CD4-positive, alpha-beta T cell treated with Interleukin-4 for 1 hour (primary cell): ENCODE measurements at places on chromosomes 2 and 18.

- no peak for DNase-seq
Observed at GRCh38 chr18:10401930-10402329, 52.5 kb upstream of the APCDD1 start.

- no peak for DNase-seq
Observed at GRCh38 chr2:219423652-219424377, 5.6 kb downstream of the DES start.

DNA sequence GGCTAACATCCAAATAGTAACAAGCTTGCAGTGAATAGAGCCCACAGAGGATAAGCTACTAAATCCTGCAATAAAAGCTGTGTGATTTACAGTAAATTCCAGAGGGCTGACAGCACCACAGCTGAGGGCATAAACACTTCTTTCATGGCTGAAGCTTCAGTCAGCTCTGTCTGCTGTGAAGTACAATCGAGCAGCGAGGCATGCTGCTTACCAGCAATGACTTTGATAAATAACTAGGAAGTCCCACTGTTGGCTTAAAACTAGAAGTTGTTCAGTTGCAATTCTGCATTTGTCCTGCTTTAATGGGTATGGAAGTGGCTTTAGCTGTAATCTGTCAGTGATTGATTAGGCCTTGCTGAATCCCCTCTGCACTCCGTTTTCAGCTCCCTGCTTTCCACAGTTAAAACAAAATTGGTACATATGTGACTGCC is 65.2 kb upstream of the FIGN start:
- no peak for DNase-seq

DNA sequence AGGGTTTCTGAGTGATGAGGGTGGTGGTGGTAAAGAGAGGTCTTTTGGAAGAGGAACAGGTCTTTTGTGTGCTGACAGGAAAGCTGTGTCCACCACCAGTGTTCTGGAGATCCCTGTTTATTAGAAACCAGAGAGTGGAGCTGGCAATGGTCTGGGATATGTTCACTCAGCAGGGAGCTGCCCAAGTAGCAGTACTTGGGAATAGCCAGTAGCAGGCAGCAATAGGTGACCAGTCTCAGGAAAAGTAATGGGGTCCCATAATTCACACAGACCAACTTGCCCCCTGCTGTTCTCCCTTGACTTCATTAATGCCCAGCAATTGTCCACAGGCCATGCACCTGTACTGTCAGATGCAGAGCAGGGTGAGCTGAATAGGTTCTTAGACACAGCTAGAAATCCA is 1.8 kb downstream of the TSPYL6 start:
- no peak for DNase-seq

DNA sequence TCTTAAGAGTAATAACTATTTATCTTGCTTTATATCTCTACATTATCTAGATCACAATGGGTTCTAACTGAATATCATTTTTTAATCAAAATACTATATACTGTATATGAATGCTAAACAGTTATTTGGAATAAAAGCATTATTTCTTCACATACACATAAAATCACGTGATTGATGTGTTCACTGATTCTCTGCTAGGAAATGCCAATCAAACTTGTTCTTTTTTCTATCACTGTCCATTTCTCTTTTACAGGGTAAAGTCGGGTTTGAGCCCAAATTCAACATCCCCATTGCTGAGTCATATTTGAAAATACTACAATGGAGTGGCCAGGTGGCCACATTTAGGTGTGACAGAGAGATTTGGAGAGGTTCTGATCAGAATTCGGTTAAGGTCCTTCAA is 1114.0 kb upstream of the PIK3C3 start:
- no peak for DNase-seq

GRCh38 chr2:160838691-160839090 is 321.5 kb upstream of the TANK start:
- no peak for DNase-seq

DNA sequence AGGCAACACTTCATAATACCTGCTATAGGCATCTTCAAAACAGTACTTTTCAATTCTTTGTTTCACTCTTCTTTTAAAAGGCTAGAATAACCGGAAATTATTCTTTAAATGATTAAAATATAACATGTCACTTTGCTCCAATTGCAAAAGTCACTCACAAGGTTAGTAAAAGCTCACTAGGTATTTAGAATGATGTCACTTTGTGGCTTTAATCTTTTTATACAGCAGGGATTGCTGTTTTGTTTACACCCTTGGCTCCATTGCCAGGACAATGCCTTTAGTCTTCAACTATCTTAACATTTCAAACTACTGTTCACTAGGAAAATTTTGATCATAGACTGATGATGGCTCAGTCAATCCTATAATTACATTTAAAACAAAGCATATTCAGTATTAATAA is 157.1 kb downstream of the BAZ2B start:
- no peak for DNase-seq

GRCh38 chr2:105634198-105634597 is 110.5 kb upstream of the NCK2 start:
- no peak for DNase-seq

DNA sequence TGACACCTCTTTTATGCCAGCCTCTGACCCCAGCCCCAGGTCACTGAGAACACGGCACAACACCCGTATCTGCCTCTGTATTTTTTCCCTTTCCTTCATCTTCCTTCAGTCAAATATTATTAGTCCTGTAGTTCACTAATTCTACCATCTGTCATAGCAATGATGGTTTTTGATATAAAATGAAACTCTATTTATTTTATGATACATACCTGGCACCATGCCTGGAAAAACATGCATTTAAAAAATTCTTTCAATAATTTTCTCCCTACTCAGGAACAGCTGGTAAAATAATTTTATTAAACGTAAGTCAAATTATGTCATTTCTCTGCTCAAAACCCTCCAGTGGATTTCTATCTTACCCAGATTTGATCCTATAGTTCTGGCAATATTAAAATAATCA is 224.7 kb downstream of the CDH7 start:
- DNase-seq = no peak

- no peak for DNase-seq
Observed at GRCh38 chr2:101806123-101806522, 108.6 kb downstream of the MAP4K4 start.

GRCh38 chr2:77108915-77109314 is 413.3 kb downstream of the LRRTM4 start:
- no peak for DNase-seq

GRCh38 chr2:231392431-231393148 is 2.9 kb upstream of the B3GNT7 start:
- no peak for DNase-seq

GRCh38 chr2:233565685-233566140 is 869 bp downstream of the USP40 start:
- peak; percentile 2 for DNase-seq

DNA sequence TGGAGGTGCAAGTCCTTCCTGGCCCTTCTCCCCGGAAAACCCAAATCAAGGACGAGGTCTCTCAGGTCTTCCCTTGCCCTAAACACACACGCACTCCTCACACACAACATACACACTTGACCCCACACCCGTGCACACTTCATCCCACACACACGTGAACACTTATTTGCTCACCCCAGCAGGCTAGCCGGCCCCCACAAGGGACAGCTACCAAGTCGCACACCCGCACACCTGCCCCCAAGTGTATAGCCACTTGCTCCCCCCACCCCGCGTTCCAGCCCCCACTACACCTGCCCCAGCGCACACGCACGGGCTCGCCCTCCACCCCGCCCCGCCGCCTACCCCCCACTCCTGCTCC is 359 bp downstream of the TGFBRAP1 start:
- no peak for DNase-seq

- DNase-seq = no peak
Observed at GRCh38 chr2:53452957-53453748, 314.5 kb upstream of the CHAC2 start.

DNA sequence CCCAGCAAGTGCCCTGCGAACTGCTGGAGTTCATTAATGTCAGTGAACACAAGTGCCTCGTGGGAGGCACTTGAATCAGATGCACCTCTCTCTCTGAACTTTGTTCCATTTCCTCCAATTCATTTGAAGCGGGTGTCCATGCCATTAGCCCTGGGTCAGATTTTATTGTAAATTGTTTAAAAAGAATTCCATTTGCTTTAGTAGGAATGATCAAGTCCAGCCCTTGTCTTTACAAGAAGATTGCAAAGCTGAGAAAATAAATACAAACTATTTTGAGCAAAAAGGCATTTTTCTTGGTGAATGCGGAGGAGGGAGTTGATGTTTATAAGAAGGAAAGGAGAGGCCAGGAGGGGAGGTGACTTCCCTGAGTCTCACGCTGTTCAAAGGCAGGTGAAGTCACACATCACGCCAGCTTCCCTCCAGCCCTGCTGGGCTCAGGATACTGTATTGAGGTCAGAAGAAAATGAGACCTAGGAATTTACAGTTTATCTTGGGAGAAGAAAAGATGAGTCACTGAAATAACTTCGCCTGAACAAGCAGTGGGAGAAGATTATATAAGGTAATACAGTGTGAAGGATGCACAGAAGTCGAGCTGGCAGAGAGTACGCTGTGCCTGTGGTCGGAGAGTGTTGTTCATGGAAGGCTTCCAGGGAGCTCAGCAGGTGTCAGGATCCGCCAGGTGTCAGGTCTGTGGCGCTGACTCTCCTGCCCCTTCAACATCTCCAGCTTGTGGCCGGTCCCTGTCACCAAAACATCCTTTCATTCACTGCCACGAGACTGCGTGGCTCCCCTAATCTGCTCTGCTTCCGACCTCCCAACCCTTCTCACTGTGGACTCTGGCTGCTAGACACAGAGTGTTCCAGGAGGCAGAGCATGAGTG is 36.5 kb downstream of the EFR3B start:
- DNase-seq = no peak

- DNase-seq = no peak
Observed at GRCh38 chr2:118584877-118585276, 262.6 kb downstream of the EN1 start.

DNA sequence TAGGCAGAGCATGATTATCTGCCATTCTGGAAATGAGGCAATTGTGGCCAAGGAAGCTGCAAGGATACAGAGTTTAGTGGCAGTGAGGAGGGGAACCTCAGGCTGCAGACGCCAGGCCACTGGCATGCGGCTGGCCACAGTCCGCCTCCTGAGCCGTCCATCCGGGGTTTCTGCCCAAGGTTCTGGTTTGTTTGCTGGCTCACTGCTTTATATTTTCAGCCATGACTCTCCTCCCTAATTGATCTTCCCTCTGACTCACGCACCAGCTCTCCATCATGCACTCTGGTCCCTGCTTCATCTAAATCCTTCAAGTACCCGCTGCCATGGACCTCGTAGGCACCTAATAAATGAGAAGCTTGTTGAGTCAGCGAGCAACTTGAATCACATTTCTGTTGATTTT is 107.8 kb upstream of the REV1 start:
- no peak for DNase-seq

DNA sequence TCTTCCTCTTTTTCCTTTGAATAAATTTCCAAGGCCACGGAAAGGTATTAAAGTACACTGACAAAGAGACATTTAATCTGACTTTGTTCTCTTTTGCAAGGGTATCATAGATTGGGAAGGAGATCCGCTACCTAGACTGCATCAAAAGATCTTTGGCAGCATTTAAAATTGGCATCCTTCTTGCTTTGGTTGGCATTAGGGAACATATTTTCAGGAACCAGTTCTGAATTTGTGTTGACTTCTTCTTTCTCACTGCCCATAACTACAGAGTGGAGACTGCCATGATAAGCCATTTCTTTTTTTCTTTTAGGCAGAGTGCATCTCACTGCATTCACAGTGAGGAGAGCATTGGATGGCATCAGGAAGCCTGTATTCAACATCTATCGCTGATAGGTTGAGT is 83.4 kb downstream of the DOCK10 start:
- no peak for DNase-seq

DNA sequence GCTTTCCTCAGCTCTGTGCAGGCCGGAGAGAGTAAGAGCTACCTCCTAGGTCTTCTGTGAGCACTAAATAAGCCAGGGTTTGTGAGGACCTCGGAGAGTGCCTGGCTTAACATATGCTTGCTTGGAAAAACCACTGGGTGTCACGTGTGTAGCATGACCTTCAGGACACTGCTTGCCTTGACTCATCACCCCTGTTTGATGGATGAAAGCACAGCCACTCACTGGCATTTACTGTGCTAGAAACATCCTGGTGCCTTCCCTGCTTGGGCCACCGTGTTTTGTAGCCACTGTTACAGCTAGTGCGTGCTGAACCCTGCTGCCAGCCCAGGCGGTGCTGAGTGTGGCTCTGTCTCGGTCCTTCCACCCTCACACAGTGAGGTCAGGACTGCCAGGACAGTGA is 34.8 kb upstream of the ITM2C start:
- DNase-seq = no peak

- DNase-seq = no peak
Observed at GRCh38 chr18:37674570-37674969, 109.0 kb upstream of the CELF4 start.

DNA sequence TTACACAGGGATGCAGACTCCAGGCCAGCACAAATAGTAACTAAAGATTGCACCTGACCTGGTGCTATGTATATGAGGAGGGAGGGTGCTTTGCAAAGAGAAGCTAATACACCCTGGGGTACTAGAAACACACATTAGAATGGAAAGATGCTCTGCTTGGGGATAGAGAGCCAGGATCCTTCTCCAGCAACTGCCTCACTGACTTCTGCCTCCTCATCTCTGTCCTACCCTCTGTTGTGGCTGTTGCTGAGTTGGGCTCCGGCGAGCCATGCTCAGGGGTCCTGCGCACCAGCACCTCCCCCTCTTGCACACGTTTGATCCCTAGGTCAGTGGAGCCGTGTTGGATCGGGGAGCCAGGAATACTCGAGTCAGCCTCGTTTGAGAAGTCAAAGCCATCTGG is 23.7 kb upstream of the ORC2 start:
- DNase-seq = no peak

- no peak for DNase-seq
Observed at GRCh38 chr18:76985951-76986236, 146.7 kb downstream of the MBP start.

- no peak for DNase-seq
Observed at GRCh38 chr2:45688479-45689298, 37.2 kb downstream of the PRKCE start.

DNA sequence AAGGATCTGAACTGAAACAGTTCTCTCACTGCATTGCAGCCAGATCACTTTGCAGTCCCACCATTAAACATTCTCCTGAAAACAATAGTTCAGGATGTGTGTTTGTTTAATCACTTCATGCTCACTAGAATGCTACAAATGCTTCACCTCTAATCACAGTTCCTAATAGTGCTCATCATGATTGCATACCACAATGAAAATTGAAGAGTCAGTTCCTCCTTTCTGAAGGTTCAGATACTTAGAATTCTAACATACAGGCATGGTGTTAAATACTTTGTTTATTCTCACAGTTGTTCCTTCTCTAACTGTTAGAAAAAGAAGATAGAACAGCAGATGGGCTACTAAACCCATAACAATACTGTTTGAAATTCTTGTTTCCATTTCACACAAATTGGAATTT is 622.3 kb upstream of the ACVR2A start:
- DNase-seq = no peak

DNA sequence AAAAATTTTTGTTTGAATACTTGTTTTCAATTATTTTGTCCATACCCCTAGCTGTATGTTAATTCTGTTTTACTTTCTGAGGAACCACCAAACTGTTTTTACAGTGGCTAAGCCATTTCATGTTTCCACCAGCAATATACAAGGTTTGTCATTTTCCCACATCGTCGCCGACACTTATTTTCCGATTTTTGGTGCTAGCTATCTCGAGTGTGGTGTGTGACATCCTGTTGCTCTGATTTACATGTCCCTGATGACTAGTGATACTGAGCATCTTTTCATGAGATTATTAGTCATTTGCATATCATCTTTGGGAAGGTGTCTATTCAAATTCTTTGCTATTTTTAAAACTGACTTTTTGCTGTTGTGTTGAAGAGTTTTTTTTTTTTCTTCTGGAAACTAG is 7.2 kb upstream of the GPC1 start:
- no peak for DNase-seq
